ENCODE measurements at places on chromosomes 1 and 21. TPM values are rescaled to one million over a fixed set of nuclear protein-coding genes. Genes with fewer than 3 reads are reported as not detected.

The GRIK1 gene
- total RNA-seq: not detected

The ARHGEF16 gene
- total RNA-seq: not detected

DNA sequence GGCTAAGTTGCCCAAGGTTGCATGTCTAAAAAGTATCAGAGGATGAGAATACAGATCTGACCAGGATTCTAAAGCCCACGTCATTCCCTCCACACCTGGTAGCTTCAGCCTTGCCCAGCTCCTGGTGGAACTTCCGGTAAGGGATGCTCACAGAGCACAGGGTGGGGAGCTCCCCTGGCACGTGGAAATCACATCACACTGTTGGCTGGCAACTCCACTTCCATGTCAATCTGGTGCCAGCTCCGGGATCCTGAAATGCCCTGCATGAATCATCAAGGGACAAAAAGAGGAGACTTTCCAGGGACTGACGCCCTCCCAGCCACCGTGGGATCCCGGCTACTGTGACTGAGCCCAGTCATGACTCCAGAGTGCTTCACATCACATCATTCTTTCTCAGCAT lies 12.4 kb upstream of the BCAR3 start:
- peak; percentile 88 for DNase-seq
- no peaks in the 10 kb centered on the region for H3K36me3 ChIP-seq
- peak overlapping the region; percentile 74 for H3K27ac ChIP-seq
- H3K4me3 ChIP-seq: no peak overlapping the region

DNA sequence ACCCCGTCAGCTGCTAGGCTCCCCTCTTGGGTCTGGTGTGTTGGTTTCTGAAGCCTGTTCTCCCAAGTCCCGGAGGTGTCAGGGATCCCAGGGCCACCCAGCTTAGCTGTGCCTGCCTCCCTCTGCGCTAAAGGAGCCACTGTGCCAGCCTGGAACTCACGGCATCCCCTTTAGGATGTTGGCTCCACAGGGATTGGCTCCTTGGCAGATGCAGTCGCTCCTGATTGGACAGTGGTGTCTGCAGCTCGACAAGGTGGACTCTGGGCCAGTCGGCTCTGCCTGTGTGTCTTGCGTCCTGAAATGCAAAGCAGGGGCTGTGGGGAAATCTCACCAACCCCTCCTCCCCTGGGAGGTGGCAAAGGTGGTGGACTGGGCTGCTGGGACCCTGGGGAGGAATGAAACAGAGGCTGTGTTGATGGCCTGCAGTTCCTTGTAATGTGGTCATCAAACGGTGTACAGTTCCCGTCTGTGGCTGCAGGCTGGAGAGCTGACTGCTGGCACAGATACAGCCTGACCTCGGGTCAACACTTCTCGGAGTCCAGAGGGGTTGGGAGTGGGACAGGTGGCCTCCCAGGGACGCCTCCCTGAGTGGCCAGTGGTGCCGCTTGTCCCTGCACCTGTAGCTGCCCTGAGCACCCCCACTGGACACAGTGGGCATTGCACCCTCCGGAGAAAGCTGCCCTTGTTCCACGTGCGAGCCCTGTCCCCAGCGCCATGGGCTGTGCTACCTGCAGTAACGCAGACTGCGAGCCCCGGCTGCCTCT lies 11.5 kb upstream of the KCNAB2 start:
- H3K4me3 ChIP-seq: no peak overlapping the region
- H3K36me3 ChIP-seq: no peaks in the 10 kb centered on the region
- H3K4me1 ChIP-seq: no peaks in the 10 kb centered on the region
- DNase-seq: no peak
- H3K27ac ChIP-seq: no peak overlapping the region

The B3GALT6 gene
- total RNA-seq: 94.9 TPM

DNA sequence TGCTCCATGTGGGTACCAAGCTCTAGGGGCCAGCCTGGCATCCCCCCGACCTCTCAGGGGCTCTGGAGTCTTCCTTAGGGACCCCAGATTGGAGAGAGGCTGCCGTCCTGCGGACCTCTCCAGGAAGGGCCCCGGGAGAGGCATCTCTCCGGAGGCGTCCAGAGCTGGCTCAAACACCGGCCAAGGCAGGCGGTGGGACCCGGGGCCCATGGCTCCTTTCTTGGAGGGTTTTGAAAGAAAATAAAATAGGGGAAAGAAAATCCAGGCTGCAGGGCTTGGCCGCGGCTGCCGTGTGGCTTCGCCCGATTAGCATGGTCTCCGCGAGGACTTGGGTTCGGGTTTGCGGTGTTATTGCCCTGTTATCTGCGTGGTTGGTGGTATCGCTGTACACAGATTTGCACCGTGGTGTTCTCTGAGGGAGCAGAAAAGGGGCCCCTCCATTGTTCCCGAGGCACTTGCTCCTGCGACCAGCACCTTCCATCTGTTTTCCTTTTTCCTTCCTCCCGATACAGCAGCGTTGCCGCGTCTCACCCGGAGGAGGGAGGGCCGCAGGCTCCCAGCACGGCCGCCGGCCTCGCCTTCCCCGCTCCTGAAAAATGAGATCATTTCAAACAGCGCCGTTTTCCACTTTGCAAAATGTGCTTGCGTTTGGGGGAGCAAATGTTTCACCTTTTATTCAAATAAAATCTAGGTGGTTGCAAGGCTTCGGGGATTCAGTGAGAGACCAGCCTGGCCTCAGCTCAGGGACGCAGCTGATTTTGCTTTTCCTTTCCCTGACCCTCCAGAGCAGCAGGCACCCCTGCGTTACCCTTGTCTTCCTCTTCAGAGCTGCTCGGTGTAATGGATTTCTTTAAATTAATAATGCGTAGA lies 86.3 kb downstream of the PRDM16 start:
- no peak overlapping the region for H3K4me3 ChIP-seq
- no peak for DNase-seq
- H3K4me1 ChIP-seq: peaks cover 13% of the 10 kb centered on the region
- H3K27ac ChIP-seq: peak overlapping the region; percentile 81
- no peaks in the 10 kb centered on the region for H3K27me3 ChIP-seq

- no peaks in the 10 kb centered on the region for H3K36me3 ChIP-seq
- no peak for DNase-seq
- no peak overlapping the region for H3K4me3 ChIP-seq
- H3K4me1 ChIP-seq: no peaks in the 10 kb centered on the region
- no peaks in the 10 kb centered on the region for H3K27me3 ChIP-seq
Measured at GRCh38 chr1:51088474-51088873, 13.6 kb upstream of the C1orf185 start.

DNA sequence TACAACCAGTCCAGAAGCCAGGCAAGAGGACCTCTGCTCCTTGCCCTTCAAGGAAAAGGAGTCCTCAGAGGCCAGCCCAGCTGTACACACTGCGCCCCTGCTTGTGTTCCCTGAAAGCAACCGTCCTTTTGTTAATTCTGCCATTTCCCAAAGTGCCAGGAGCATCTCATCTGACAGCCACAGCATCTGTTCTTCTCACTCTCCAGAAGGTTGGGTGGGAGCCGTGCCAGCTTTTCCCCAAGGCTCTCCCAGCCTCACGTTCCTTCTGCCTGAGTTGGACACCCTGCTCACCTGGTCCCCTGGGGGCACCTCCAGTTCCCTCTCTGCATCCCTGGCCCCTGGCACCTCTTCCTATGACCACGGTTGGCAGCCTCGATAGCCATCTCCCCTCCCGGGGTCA lies 10.5 kb upstream of the CNTN2 start:
- no peak overlapping the region for H3K27ac ChIP-seq
- no peaks in the 10 kb centered on the region for H3K27me3 ChIP-seq
- no peaks in the 10 kb centered on the region for H3K36me3 ChIP-seq
- H3K4me1 ChIP-seq: no peaks in the 10 kb centered on the region

The POLR3GL gene
- total RNA-seq: 22.9 TPM

The THEM5 gene
- total RNA-seq: not detected

The OR2M3 gene
- not detected for total RNA-seq

- no peak for DNase-seq
- no peak overlapping the region for H3K4me3 ChIP-seq
- H3K4me1 ChIP-seq: no peaks in the 10 kb centered on the region
- no peaks in the 10 kb centered on the region for H3K27me3 ChIP-seq
Measured at GRCh38 chr1:208349694-208350330, 105.6 kb upstream of the PLXNA2 start.

GRCh38 chr21:23939369-23940065 lies 1667.8 kb downstream of the MRPL39 start:
- DNase-seq: no peak
- H3K27me3 ChIP-seq: no peaks in the 10 kb centered on the region
- no peak overlapping the region for H3K27ac ChIP-seq
- no peaks in the 10 kb centered on the region for H3K4me1 ChIP-seq
- H3K4me3 ChIP-seq: no peak overlapping the region
- no peaks in the 10 kb centered on the region for H3K36me3 ChIP-seq

GRCh38 chr21:34590520-34590919 lies 24.4 kb downstream of the RCAN1 start:
- H3K36me3 ChIP-seq: no peaks in the 10 kb centered on the region
- H3K27me3 ChIP-seq: no peaks in the 10 kb centered on the region
- no peak overlapping the region for H3K4me3 ChIP-seq
- no peak for DNase-seq
- no peaks in the 10 kb centered on the region for H3K4me1 ChIP-seq

The FMO2 gene
- 90.3 TPM for total RNA-seq

- peaks cover 9% of the 10 kb centered on the region for H3K4me1 ChIP-seq
- H3K4me3 ChIP-seq: no peak overlapping the region
- no peaks in the 10 kb centered on the region for H3K36me3 ChIP-seq
- H3K27ac ChIP-seq: no peak overlapping the region
- no peak for DNase-seq
- H3K27me3 ChIP-seq: peaks cover 8% of the 10 kb centered on the region
Measured at GRCh38 chr1:1069711-1070676, 4.1 kb downstream of the RNF223 start.

- no peak for DNase-seq
- H3K27ac ChIP-seq: no peak overlapping the region
- H3K36me3 ChIP-seq: no peaks in the 10 kb centered on the region
- no peak overlapping the region for H3K4me3 ChIP-seq
Measured at GRCh38 chr21:42387843-42388340, 8.0 kb downstream of the TMPRSS3 start.

GRCh38 chr1:198907423-198907746 lies 268.5 kb downstream of the PTPRC start:
- H3K4me1 ChIP-seq: no peaks in the 10 kb centered on the region
- H3K27me3 ChIP-seq: no peaks in the 10 kb centered on the region
- no peak overlapping the region for H3K27ac ChIP-seq
- no peak for DNase-seq
- H3K4me3 ChIP-seq: no peak overlapping the region

- H3K27me3 ChIP-seq: no peaks in the 10 kb centered on the region
- H3K27ac ChIP-seq: no peak overlapping the region
- DNase-seq: no peak
- H3K4me3 ChIP-seq: no peak overlapping the region
- no peaks in the 10 kb centered on the region for H3K36me3 ChIP-seq
Measured at GRCh38 chr1:246117066-246117791, 389.9 kb downstream of the SMYD3 start.

The UMODL1 gene
- total RNA-seq: not detected

DNA sequence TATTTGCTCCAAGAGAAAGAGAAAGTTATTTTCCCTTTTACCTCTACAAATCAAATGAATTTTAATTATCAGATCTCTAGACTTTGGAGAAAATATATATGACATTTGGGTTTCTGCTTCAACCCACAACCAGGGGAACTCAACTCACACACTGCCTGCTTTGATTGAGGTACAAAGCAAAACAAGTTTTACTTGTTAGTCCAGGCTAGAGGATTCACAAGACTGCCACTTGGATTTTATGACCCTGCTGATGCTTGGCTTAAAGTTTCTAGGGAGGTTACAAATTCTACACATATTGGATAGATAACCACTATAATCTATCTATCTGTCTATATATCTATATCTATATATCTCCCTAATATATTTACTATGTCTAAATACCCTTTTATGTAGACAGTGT lies 467.3 kb upstream of the RGS18 start:
- no peak overlapping the region for H3K27ac ChIP-seq
- no peaks in the 10 kb centered on the region for H3K27me3 ChIP-seq
- DNase-seq: no peak
- no peak overlapping the region for H3K4me3 ChIP-seq
- no peaks in the 10 kb centered on the region for H3K4me1 ChIP-seq
- no peaks in the 10 kb centered on the region for H3K36me3 ChIP-seq

- H3K36me3 ChIP-seq: no peaks in the 10 kb centered on the region
- no peak overlapping the region for H3K4me3 ChIP-seq
- H3K4me1 ChIP-seq: no peaks in the 10 kb centered on the region
- DNase-seq: no peak
Measured at GRCh38 chr1:223290397-223290796, 73.6 kb downstream of the SUSD4 start.

DNA sequence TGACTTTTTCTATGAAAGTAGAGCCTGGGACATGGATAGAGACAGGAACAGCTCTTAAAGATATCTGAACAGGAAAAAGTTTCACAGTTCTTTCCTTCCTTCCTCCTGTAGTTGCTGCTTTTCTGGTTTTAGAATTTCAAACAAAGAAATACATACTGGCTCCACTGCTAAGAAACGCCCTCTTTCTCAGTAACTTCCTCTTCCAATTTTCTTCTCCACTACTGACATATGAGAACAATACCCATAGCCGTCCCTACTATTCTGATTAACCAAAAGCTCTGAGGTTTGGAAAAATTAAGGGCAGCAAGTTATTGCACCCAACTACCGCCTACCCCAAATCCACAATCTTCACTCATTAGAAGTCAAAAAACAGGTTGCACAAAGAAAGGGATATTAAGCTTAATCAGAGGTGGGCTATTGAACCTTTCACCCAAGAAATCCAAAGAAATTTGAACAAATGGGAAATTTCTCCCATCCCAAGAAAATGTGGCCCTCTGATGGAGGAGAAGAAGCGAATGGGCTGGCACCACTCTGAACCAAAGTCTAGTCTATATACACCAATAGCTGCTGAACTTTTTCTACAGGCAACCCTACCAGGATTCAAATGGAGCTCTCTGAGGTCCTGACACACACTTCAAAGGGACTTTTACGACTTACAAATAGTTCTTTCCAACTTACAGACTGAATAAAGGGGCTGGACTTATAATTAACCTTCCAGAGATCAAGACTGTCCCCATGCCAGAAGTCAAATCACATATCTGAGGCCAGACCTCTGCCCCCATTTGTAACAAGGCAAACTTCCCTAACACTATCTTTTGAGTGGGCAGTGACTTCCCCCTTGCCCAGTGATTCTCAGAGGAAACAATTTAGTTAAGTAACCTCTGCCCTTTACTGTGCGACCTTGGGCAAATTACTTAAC lies 1.7 kb downstream of the WASF2 start:
- H3K36me3 ChIP-seq: no peaks in the 10 kb centered on the region
- H3K27me3 ChIP-seq: no peaks in the 10 kb centered on the region
- peak; percentile 38 for DNase-seq
- H3K4me3 ChIP-seq: peak overlapping the region; percentile 71
- peaks cover 24% of the 10 kb centered on the region for H3K4me1 ChIP-seq

The RIPK4 gene
- total RNA-seq: 6.4 TPM

The HMGCS2 gene
- 6.8 TPM for total RNA-seq

The PROX1 gene
- 0.32 TPM for total RNA-seq

GRCh38 chr1:162070825-162071224 lies 1.3 kb downstream of the NOS1AP start:
- H3K4me1 ChIP-seq: no peaks in the 10 kb centered on the region
- H3K4me3 ChIP-seq: peak overlapping the region; percentile 85
- H3K36me3 ChIP-seq: no peaks in the 10 kb centered on the region
- DNase-seq: no peak
- H3K27ac ChIP-seq: no peak overlapping the region

The OR2L13 gene
- not detected for total RNA-seq
